ENCODE measurements at places on chromosomes 7 and 10.
A peak's percentile ranks its signal among the peaks of the same experiment; 100 is the strongest.

GRCh38 chr7:139731802-139732470, 45.9 kb downstream of the HIPK2 start:
- peak; percentile 96 for DNase-seq

GRCh38 chr7:151459726-151460473, 20.0 kb upstream of the CRYGN start:
- peak; percentile 96 for DNase-seq

DNA sequence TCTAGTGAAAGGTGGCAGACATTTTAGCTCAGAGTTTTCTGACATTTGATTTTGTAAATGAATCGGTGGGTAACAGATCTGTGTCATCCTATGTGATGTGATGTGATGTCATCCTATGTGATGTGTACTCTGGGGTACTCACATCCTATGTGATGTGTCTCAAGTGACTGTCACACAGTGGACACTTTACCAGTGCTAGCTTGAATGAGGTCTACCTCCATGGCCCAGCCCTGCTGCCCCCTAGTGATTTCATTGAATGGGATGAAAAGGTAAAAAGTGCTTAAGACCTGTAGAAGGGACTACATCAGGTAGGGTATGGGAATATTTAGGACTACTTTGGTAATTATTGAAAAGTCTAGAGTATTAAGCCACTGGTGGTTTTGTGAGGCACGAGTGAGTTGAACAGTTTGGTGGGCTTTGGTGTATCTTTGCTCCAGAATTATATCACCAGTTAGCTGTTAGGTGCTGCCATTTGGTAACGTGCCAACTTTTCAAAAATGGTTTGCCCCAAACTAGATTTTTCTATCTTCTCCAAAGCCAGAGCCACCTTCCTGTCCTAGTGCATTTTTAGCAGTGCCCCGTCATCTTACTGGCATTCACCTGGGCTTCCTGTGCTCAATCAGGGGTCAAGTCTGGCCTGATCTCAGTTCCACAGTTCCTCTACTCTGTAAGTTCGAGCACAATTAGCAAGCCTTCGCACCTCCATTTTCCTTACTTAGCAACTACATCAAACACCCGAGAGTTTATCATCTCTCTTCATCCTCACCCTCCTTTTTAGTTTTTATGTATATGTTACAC, 9.7 kb downstream of the EIF4H start:
- no peak for DNase-seq

DNA sequence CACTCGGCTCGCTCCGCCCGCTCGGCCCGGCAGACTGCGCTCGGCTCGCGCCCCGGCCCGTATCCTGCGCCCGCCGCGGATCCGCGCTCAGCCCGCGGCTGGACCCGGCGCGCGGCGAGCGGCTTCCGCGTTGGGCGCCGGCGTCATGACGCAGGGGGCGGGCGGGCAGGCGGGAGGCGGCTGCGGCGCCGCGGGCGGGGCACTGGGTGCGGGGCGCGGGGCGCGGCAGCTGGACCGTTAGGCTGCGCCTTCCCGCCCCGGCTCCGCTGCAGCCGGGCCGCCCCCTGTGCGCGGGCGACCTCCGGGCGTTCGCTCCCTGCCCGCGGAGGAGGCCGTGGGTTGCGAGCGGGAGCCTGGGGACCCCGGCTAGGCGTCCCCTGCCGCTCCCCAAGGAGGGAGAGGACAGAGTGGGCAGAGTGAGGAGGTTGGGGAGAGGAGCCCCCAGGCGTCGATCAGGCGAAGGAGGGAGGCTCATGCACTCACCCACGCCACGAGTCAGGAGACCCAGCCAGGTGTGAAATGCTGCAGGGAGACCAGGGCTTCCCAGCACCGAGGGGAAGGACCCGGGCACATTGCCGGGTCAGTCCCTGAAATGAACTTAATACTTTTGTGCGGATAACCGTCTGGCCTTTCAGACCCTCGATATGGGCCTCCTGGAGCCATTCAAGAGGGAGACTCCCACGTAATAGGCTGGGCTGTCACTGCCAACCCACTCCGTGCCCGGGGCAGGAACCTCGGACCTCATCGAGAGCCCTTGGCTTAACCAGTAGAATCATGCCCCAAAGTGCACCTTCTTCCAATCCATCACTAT, at the start of gene PIP4K2A:
Gene PIP4K2A (minus strand): TSS at position 100 of the 811 bp plus-strand sequence. CDS start 252 bp downstream, outside the sequence.
- no peak for DNase-seq

DNA sequence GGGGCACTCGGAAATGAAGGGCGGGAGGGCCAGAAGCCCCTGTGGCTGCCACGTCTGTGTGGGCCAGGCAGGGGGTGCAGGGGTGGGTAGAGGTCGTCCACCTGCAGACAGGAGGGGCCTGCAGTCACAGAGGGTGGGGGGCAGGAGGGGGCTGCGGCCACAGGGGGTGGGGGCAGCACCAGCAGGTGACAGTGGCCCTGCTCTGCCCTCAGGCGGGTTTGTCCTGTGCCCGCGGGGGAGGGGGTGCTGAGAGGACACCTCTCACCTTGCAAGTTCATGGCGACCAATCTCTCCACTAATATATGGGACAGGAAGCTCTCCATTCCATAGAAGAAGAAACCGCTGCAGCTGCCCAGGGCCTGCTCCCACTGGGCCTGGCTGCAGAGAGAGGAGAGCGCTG, 26.6 kb upstream of the NKX6-2 start:
- no peak for DNase-seq

- no peak for DNase-seq
These were observed 457.6 kb downstream of the PLXNA4 start for GRCh38 chr7:132118641-132119040.

- DNase-seq = no peak
These were observed 37.7 kb upstream of the LRGUK start for GRCh38 chr7:134089446-134089845.

DNA sequence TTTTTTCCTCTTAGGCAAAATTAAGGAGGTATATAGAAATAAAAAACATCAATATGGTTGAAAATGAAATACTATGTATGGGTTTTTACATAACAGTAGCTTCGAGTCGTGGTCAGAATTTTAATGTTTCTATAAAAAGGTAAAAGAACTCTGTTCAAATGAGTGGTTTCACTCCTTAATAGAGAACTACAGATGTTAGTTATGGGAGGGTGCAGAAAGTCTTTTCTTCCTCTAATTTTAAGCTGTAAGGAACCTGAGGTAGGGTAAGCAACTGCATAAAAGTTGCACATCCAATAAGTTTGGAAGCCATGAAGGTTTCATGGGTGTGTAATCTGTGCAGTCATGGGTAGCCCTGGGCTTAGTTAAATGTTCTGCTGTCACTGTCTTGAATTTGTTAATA, 141.3 kb downstream of the SUGCT start:
- no peak for DNase-seq

GRCh38 chr7:101984133-101984879, 166.9 kb downstream of the CUX1 start:
- DNase-seq = no peak

DNA sequence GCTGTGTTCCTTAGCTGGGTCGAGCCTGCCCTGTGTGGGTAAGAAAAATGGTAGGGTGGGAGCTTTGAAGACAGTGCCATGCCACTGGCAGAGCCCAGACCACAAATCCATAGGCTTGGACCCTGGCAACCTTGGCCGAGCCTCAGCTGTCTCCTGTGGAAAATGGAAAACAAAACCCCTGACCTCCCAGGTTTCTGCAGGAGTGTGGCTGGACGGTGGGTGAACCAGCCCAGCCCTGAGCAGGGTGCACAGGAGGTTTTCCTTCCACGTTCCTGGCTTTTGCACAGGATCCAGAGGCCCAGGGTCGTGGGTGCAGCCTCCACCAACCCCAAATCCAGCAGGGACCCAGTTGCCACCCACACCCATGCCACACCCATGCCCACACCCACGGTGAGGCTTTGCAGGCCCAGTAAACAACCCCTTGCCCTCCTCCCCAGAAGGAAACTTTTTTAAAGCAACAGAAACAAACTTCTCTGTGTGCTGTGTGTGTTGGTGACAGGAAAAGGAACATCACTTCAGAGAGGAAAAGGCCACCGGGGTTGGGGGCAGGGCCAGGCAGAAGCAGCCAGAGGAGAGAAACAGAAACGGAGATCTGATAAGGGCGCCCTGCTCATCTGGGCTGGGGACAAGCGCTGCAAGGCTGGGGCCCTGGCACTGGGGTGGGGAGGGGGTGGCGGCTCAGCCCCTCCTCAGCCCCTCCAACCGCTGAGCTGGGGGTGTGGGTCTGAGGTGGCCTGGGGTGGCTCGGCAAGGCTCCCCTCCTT, 20.7 kb upstream of the ZMIZ1 start:
- DNase-seq = peak; percentile 72

- DNase-seq = no peak
These were observed 19.7 kb upstream of the ZNF862 start for GRCh38 chr7:149818536-149818840.

DNA sequence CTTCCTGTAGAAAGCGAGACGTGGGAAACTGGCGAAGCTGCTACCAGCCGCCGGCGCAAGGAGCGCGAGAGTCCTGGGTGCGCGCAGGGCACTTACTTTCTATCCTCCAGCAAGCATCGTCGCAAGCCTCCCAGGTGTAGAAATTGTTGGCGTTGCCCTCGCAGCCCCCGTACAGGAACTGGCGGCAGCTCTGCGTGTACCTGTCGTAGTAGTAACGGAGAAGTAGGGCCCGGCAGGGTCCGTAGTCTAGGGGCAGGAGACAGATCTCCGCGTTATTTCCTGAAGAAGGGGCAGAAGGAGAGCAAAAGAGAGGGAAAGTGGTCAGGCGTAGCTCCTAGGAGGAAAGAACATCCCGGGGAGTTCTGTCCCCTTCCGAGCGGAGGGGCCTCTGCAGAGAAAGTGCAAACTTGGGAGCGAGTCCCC, 501 bp downstream of the TFPI2 start:
- no peak for DNase-seq

GRCh38 chr10:78909221-78909620, 159.5 kb upstream of the ZMIZ1 start:
- no peak for DNase-seq

DNA sequence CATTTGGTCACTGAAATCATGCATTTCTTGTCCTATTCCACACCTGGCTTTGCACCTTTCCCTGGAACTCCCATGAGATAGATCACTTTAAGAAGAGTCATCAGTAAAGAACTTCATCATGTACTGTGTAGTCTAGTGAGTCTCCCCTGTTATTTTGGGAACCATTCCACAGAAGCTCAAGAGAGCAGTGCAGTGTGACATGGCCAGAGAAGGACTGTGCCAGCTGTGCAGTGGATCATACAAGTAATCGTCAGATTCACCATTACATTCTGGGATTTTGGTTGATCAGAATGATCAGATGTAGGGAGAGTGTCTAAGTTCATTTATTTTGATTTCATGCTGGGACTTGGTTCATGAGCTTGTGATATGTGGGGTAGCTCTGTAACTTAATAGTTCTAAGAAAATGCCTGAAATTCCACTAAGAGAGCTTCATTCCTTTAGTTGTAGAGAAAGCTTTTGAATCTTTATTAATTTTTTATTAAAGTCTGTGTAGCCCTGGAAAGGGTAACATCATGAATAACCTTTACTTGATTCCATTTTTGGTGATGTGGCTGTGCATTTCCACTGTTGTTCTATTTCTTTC, 166.8 kb downstream of the SUGCT start:
- no peak for DNase-seq

DNA sequence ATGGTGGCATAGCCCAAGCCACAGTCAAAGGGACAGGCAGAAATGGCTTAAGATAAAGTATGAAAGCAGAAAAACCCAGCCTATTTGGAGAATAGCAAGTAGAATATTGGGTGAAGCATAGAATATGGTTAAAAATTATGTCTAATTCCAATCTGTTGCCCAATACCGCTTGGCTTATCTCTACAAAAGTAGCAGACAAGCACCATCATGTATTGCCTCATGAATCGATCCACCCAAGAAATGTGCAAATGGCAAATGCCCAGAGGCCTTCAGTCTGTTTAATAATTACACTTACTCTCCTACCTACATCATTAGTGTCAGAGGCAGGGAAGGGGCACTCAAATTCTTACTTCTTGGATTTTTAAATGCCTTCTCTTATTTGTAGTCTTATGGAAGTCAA, 130.9 kb upstream of the ADAM12 start:
- DNase-seq = no peak

DNA sequence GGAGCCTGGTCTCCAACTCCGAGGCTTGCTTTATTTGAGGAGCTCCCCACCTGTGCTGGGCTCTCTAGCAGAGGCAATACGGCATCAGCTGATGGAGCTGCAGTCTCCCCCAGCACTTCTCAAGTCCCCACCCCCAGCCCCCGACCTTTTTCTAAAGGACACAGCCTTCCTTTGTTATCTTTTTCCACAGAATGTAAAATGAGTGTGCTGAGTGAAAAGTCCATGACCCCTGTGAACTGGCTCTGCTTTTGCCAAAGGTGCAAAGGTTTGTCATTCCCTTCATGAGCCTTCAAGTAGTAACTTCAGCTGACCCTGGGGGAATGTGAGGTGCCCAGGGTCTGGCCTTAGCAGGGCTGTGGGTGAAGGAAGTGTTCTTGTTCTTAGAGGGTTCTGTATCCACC, 25.5 kb downstream of the LRRC4 start:
- DNase-seq = no peak

- DNase-seq = no peak
These were observed 52.0 kb downstream of the ZNF783 start for GRCh38 chr7:149313981-149314380.
